ENCODE measurements at places on chromosomes 2 and 18. TPM values are rescaled to one million over a fixed set of nuclear protein-coding genes. Genes with fewer than 3 reads are reported as not detected.

DNA sequence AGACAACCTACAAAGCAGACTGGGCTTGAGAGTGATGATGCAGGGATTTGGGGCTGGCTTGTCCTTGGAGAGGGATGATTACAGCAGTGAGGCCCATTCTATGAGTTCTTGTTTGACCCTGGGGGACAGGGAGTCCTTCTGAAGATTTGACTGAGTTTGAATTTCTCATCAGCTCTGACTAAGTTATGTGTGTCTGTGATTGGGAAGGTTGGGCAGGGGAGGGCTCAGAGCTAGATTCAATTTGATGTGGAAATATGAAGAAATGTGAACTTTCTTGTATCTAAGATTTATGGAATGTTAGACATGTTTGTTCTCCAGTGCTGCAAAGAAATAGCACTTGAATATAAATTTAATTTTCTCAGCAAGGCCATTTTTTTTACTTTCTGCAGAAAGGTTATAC is 19.9 kb upstream of the IL1R2 start:
- DNase-seq: no peak

DNA sequence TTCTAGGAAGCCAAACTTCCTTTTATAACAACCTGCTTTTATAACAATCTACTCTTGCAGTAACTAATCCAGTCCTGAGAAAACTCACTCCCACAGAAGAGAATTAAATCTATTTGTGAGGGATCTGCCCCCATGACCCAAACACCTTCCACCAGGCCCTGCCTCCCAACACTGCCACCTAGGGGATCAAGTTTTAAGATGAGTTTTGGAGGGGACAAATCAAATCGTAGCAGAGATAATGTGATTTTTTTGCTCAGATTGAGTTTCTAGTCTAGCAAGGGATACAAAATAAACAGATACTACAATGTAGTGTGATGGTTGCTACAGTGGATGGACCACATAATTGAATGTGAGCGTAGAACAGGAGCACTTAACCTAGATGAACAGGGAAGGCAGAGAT is 52.2 kb downstream of the NCOA1 start:
- no peak for DNase-seq

DNA sequence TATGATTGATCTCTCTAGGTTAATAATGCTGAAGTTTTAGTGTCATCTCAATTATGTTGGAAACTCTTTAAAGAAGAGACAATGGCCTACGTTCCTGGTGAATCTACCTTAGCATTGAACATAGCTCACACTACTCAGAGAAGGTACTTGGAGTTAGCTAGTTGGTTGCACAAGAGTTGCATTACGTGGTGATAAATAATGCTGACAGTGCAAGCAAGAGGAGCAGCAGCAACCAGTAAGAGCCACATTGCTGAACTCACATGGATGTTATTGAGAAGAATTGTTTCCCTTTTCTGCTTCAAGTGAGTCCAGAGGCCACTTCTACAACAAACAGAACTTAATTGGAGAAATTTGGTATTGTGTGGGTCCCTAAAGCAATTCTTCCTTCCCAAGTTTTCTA is 737.1 kb downstream of the TDRD15 start:
- DNase-seq: no peak

DNA sequence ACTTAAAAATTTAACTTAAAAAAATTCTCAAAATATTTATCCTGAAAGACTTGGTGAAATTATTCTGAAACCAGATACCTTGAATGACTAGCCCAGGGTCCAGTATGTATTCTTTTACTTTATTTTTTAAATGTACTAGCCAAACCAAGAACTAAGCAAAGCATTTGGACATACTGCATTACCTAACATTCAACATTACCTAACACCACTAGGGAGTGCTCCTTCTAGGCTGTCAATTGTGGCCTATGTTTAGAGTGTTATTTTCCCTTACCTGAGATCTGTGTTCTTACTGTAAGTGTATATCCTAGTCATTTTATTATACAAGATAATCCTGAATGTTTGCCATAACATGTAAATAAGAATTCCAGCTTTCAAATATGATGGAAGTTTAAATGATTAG is 496.6 kb downstream of the PTPRM start:
- DNase-seq: no peak

DNA sequence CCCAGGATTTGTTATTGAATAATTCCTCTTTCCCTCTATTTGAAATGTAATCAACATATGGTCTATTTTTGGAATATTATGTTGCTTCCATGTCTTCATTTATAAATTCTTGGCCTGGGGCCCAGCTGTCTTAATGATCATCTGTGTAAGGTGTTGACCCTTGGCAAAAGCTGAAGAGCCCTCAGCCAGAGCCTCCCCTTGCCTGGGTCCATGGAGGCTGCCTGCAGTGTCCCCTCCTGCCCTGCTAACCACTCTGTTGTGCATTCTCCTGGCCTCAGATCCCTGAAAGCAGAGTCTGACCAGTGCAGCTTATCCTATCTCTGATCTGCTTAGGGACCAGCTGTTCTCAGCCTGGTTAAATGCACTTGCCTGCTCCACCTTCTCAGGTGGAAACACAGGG is 226.1 kb upstream of the APCDD1 start:
- no peak for DNase-seq

GRCh38 chr18:44696892-44697291 is 16.2 kb downstream of the SETBP1 start:
- DNase-seq: no peak

Gene HS6ST1
- 11.6 TPM for polyA plus RNA-seq

Gene BOK
- 12.0 TPM for polyA plus RNA-seq

All from A549 (cell line).